ENCODE measurements at places on chromosomes 2 and 18.

- no peak for DNase-seq
Observed at GRCh38 chr18:3305354-3305762, 43.4 kb downstream of the MYL12B start.

GRCh38 chr2:181686576-181687185, 6.4 kb upstream of the NEUROD1 start:
- no peak for DNase-seq

DNA sequence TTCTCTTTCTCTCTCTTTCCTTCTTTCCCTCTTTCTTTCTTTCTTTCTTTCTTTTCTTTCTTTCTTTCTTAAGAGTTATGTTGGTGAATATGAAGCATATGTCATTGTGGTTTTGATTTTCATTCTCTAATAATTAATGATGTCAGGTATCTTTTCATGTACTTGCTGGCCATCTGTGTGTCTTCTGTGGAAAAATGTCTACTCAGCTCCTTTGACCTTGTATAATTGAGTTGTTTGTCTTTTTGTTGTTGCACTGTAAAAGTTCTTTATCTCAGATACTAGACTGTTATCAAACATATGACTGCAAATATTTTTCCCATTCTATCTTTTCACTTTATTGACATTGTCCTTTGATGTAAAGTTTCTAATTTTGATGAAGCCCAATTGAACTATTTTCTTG, 645.1 kb downstream of the CNTNAP5 start:
- no peak for DNase-seq

- no peak for DNase-seq
Observed at GRCh38 chr2:169049142-169049541, 18.0 kb upstream of the ABCB11 start.

Data from stimulated activated CD8-positive, alpha-beta memory T cell treated with anti-CD3 and anti-CD28 coated beads, Interleukin-15, amount 100 ng/mL, for 24 hours (primary cell).